ENCODE measurements at places on chromosomes 5 and 9. TPM values are rescaled to one million over a fixed set of nuclear protein-coding genes. Genes with fewer than 3 reads are reported as not detected.

CAMK2A gene
- total RNA-seq: 0.31 TPM

NR2F1-AS1 gene
- total RNA-seq: 66.2 TPM

C5orf52 gene
- total RNA-seq: not detected

SPAG8 gene
- 21.9 TPM for total RNA-seq

GAS1 gene
- 3.4 TPM for total RNA-seq

CCDC171 gene
- 4.2 TPM for total RNA-seq

ZNF608 gene
- 71.5 TPM for total RNA-seq

All from motor neuron (in vitro differentiated cells).